ENCODE measurements at places on chromosomes 6 and 20. TPM values are rescaled to one million over a fixed set of nuclear protein-coding genes. Genes with fewer than 3 reads are reported as not detected.

- no peak overlapping the region for H3K4me3 ChIP-seq
- H3K27me3 ChIP-seq, result no peaks in the 10 kb centered on the region
- peaks cover 21% of the 10 kb centered on the region for H3K4me1 ChIP-seq
- DNase-seq, result no peak
- H3K36me3 ChIP-seq, result no peaks in the 10 kb centered on the region
Observed at GRCh38 chr6:170367241-170367640, 60.7 kb downstream of the FAM120B start.

APOM gene
- total RNA-seq, result 0.90 TPM

DNA sequence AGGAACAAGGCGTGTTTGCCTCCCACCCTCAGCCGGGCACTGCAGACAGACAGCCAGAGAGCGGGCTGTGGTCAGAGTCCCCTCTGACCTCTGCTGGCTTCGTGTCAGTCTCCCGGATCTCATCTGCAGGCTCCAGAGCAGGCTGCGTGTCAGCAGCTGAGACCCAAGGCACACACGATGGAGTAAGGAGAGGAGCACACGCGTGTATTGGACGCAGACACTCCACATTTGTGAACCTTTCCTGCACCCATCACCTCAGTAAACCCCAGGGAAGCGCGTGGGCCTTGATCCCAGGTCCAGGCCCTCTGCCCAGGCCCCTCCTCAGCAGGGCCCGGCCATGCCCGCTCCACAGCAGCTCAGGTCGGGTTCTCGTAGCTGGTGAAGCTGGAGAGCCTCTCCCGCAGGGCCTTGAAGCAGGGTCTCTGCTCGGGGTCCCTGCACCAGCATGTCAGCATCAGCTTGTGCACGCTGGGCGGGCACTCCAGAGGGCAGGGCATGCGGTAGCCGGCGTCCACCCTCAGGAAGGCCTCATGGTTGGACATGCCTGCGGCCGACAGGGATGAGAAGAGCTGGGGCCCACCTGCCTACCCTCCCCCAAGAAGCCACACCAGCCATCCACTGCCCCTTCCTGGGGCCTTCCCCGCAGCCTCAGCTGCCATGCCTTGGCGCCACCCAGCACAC is 7.9 kb downstream of the PTK6 start:
- peaks cover 7% of the 10 kb centered on the region for H3K27me3 ChIP-seq
- H3K27ac ChIP-seq, result no peak overlapping the region
- DNase-seq, result no peak
- no peaks in the 10 kb centered on the region for H3K36me3 ChIP-seq
- H3K4me3 ChIP-seq, result no peak overlapping the region
- H3K4me1 ChIP-seq, result peaks cover 23% of the 10 kb centered on the region

DCDC2 gene
- not detected for total RNA-seq

PCMT1 gene
- total RNA-seq, result 87.0 TPM

DNA sequence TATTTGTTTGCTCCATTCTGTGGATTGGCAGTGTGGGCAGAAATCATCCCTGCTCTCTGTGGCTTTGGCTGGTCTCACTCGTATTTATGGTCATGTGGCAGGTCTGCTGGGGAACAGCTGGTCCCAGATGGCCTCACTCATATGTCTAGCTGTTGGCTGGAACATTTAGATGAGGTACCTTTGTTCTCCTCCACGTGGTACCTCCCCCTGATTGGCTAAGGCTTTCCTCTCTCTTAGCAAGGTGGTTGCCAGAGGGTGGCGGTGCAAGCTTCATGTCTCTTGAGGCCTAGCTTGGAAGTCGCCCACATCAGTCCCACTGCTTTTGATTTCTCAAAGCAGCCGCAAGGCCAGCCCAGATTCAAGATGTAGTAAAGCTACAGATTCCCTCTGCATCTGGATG is 348.5 kb upstream of the BTBD3 start:
- H3K27ac ChIP-seq, result no peak overlapping the region
- H3K4me3 ChIP-seq, result no peak overlapping the region
- H3K4me1 ChIP-seq, result no peaks in the 10 kb centered on the region
- DNase-seq, result no peak
- H3K27me3 ChIP-seq, result no peaks in the 10 kb centered on the region
